ENCODE measurements at places on chromosomes 6 and 20.

GRCh38 chr6:107592806-107593205 lies 102.9 kb downstream of the SOBP start:
- no peak for DNase-seq

- DNase-seq, result no peak
These were observed 6.0 kb downstream of the STX11 start for GRCh38 chr6:144156338-144156737.

DNA sequence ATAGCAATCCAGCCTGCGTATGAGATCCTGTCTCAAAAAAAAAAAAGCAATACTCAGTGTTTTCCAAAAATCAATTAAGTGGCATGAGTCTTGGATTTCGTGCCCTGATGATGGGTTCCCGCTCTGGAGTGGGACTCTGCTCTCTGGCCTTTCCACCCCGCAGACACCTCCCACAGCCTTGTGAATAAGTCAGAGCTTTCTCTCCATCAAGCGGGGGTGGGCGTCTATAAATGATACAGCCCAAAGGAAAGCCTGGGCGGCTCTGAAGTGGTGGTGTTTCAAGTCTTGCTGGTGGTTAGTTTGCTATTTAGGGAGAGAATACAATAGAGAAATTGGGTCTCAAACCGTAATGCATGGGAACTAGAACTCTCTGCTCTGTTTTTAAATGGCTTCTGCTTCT lies 52.5 kb upstream of the TAGAP start:
- DNase-seq, result no peak

- no peak for DNase-seq
These were observed 56.7 kb downstream of the FAM135A start for GRCh38 chr6:70470016-70470415.

GRCh38 chr20:32236048-32236533 lies 28.4 kb downstream of the POFUT1 start:
- no peak for DNase-seq

DNA sequence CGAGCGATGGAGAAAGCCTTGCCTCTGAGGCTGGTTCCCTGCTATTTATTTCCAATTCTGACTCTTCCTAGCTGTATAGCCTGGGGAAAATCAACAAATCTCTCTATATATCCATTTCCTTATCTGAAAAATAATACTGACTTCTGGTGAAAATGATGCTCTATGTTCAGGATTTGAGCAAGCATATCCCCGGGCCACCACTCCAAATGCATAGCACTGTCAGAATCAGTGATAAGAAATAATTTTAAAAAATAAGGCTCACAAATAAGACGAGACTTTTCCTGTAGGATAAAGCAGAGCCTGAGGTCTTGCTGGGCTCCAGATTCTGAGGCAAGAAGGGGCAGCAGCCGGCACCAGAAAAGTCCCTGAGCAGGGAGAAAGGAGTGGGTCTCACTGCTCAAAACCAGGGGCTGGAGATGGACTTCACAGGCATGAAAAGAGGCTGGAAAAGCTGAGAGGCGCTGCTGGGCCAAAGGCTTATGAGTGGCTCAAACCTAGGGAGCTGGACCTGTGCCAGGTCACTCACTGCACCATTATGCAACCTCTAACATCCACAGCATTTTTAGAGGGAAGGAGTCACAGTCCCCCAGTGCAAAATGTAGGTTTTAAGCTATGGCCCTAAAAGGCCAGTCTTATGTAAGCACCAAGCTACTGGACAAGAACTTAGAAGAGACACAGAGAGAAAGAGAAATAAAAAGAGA lies 48.1 kb upstream of the SLC17A4 start:
- no peak for DNase-seq

GRCh38 chr6:29733057-29733456 lies 9.8 kb downstream of the HLA-F start:
- no peak for DNase-seq

DNA sequence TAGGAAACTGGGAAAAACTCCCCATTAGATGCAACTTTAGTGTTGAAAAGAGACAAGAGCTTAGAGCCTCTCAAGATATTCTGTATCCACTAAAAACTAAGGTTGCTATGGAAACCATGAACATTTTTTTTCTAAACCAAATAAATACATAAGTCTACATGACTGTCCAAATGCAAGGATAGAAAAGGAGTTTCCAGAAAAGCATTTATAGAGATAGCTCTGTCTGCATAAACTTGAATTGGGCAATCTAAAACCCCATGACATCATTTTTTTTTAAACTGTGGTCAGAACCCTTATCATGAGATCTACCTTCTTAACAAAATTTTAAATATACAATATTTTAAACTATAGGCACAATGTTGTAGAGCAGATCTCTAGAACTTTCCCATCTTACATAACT lies 36.4 kb upstream of the FAM83B start:
- DNase-seq, result no peak

DNA sequence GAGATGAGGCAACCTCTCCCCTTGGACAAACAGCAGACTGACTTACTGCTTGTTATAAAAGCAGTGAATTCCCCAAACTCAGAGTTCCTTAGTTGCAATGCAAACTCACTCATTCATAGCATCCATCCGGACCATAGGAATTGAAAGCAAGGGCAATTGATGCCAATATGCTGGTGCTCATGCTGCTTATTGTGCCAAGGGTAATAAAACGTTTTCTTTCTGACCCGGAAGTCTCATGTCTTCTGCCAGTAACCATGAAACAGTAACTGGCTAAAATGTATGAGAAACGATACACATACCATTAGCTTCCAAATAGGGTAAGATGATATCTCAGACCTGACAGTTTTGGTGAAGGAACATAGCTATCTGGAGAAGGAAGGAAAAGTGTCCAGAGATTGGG lies 18.1 kb downstream of the PRKN start:
- no peak for DNase-seq

DNA sequence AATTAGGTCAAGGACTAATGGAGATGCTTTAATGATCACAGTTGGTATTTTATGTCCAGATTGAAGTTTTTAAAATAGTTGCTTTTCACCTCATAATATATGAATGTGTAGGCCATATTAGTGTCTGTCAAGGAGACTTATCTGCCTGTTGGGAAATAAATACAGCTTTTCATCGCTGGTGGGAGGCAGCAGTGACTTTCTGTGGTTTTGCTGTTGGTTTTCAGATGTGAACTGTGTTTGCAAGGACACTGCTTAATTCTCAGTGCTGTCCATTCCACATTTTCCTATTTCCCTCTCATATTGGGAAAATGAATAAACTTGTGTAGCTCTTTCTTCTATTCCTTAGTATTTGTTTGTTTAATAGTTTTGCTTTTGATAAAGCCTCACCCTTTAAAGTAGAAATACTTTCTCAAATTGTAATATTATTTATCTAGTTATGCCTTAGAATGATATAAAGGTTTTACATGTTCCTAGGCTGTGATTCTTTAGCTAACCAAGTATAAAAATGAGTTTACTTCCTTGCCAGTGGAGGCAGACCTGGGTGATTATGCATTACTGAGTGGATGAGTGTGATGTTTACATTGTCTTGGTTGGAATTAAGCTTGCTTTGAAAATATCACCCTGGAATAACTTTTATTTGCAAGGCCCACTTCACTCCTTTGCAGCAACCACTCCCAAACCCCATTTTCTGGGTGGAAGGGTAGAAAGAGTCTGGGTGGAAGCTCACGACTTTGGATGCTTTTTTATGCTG lies 3.3 kb downstream of the PLCB4 start:
- no peak for DNase-seq

DNA sequence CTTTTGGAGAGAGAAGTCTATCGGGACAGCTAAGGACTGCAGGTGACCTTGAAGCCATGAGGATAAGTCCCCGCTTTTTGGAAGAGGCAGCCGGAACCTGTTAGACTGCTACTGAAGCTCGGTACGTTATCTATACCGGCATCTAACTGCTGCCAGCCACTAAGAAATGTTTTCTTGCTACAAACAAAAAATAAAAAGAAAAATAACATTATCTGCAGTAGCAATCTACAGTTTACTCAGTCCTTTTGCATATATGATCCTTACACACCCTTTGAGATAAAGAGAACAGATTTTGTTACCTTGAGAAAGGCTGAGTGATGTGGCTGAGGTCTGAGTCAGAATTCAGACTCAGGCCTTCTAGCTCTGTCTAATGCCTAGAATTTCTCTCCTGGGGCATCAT lies 314.6 kb downstream of the CDH26 start:
- no peak for DNase-seq

DNA sequence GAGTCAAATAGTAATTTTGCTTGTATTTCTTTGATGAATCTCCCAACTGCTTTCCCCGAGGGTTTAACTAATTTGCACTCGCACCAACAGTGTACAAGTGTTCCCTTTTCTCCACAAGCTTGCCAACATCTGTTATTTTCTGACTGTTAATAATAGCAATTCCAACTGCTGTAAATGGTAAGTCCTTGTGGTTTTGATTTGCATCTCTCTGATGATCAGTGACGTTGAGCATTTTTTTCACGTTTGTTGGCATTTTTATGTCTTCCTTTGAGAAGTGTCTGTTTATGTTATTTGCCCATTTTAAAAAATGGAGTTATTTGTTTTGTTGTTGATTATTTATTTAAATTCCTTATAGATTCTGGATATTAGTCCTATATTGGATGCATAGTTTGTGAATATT lies 399.8 kb upstream of the MAN1A1 start:
- no peak for DNase-seq

DNA sequence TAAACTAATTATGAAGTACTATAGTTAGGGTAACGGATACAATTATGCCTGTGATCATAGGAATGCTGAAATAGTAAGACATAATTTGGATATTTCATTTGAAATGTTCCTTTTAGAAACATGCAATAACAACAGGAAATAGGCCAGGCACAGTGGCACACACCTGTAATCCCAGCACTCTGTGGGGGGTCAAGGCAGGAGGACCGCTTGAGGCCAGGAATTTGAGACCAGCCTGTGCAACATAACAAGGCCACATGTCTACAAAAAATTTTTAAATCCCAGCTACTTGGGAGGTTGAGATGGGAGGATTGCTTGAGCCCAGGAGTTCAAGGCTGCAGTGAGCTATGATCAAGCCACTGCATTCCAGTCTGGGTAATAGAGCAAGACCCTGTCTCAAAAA lies 25.7 kb upstream of the MYO6 start:
- DNase-seq, result no peak

DNA sequence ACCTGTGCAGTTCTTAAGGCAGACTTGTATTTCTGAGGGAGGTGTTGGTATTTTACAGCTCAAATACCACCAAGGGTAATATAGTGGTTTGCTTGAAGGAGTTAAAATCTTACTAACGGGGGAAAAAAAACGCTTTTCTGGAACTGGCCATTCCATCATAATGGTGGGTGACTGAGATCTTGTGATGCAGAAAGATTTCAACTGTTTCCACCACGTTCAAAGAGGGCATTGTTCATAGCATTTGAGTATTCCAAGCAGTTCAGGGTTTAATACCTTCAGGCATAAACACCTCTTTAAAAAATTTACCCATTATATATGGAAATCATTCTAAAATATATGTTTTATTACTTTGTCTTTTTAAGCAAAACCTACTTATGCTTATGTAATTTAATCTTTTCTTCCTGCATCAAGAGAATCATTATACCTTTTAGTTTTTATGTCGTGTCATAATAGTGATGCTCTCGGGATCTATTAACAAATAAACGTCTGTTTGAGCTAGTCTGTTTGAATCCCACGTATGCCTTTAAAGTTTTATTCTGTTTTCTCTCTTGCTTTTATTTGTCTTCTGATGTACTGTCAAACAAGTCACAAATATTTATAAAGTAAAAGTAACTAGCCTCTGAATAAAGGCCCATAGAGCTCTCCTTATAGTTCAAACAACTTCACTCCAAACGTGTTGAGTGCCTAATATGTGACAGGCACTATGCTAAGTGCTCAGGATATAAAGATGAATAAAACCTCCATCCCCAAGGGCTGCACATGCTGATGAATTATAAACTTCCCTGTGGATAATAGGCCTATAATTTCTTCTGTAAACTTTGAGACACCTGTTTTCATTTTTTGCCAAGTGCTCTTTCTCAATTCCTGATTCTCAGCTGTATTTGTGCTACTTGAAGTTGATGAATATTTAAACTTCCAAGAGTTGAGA lies 298.8 kb upstream of the FERMT1 start:
- no peak for DNase-seq

DNA sequence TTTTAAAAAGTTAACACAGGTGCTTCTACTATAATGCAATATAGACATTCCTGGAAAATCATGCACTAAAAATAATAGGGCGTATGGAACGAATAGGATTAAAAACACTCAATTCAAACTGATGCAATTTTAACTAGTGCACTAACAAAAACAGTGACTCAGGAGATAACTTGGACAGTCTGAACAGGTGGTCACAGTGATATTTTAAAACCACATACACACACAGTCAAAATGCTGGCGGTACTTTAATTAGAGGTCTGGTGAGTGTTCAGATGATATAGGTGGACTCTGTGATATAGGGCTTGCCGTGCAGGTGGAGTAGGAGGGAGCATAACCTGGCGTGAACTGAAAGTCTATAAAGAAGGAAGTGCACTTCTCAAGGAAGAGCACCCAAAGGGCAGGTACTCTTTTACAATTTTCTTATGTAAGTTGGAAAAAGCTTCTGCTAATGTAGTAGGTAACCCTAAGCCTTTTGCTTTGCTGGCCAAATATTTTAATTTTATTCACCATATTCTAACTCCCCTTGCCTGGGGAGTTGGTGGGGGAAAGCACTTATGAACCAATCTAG lies 41.9 kb upstream of the PLN start:
- DNase-seq, result no peak

GRCh38 chr20:22814471-22815205 lies 220.5 kb upstream of the SSTR4 start:
- no peak for DNase-seq

DNA sequence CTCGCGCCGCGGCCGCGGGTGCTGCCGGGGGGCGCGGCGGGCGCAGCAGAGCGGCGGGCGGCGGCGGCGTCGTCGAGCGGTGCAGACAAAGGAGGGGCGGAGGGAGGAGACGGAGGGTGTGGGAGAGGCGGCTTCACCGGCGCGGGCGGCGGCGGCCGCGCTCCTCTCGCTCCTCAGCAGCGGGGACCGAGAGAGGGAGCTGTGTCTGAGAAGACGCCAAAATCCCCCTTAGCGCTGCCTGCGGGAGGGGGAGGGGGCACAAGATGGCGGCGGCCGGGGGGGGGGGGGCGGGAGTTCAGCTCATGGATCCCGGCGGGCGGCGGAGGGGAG lies 296 bp downstream of the ADNP start:
- DNase-seq, result no peak

- no peak for DNase-seq
These were observed 118.8 kb upstream of the FERMT1 start for GRCh38 chr20:6241591-6241990.

DNA sequence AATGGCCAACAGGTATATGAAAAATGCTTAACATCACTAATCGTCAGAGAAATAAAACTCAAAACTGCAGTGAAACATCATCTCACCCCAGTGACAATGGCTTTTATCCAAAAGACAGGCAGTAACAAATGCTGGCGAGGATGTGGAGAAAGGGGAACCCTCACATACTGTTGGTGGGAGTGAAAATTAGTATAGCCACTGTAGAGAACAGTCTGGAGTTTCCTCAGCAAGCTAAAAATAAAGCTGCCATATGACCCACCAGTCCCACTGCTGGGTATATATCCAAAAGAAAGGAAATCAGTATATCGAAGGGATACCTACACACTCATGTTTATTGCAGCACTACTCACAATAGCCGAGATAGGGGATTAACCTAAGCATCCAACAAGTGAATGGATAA lies 23.4 kb upstream of the INSM1 start:
- no peak for DNase-seq
